Activated CD4-positive, alpha-beta T cell treated with anti-CD3 and anti-CD28 coated beads, Interleukin-2, amount 10 ng/mL, durations not matched to agents 24 days and 14 days (primary cell): ENCODE measurements at places on chromosomes 5 and 9. TPM values are rescaled to one million over a fixed set of nuclear protein-coding genes. Genes with fewer than 3 reads are reported as not detected.

- H3K27ac ChIP-seq, result peak overlapping the region; percentile 99
- no peak for DNase-seq
- peaks cover 52% of the 10 kb centered on the region for H3K4me1 ChIP-seq
- H3K4me3 ChIP-seq, result peak overlapping the region; percentile 99
- H3K36me3 ChIP-seq, result peaks cover 38% of the 10 kb centered on the region
- H3K27me3 ChIP-seq, result no peaks in the 10 kb centered on the region
These were observed 1.0 kb downstream of the STARD4 start for GRCh38 chr5:111511174-111511830.

Gene CDH9
- not detected in 2 replicates for total RNA-seq

Gene GLDC
- 0.73 and 1.1 TPM in 2 replicates for total RNA-seq

DNA sequence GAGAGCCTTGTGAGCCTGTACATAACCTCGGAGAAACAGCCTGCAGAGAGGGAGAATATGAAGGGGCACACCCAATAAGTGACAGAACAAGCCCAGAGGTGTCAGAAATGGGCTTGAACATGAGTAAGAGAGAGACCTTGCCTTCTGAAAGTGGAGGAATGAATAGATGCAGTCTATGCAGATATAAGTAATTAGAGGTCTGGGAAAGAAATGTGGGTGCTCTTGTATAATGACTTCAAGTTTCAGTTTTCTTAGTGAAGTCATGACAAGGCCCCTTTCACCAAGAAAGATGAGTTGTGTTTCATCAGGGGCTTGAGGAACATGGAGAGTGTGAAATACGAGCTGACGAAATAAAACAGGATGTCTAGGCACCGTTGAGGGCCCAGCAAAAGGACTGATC is 15.1 kb downstream of the GRAMD2B start:
- H3K4me3 ChIP-seq, result no peak overlapping the region
- H3K27me3 ChIP-seq, result no peaks in the 10 kb centered on the region
- DNase-seq, result no peak

Gene SLC22A5
- 4.9 and 5.5 TPM in 2 replicates for total RNA-seq

- H3K4me3 ChIP-seq, result no peak overlapping the region
- H3K27ac ChIP-seq, result no peak overlapping the region
- peaks cover 13% of the 10 kb centered on the region for H3K27me3 ChIP-seq
These were observed 293.3 kb downstream of the MAST4 start for GRCh38 chr5:66889524-66889923.

- no peak overlapping the region for H3K4me3 ChIP-seq
- H3K36me3 ChIP-seq, result no peaks in the 10 kb centered on the region
- no peak overlapping the region for H3K27ac ChIP-seq
These were observed 203.3 kb upstream of the CDH9 start for GRCh38 chr5:27241564-27242257.

DNA sequence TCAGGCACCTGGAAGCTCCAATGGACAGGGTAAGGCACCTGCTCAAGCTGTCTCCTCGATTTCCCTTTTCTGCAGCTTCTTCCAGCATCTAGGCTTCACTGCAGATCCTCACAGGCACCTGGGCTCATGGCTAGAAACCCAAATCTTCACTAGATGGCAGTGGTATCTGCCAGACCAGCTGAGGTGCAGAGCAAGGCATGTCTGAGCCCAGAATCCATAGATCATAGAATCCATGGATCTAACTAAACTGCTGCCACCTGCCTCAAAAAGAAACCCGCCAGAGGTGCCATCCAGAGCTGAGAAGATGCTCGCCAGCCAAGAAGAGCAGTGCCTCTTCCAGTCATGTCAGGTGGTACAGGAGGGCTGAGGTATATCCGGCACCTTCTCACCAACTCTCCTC is 6.9 kb downstream of the SHC3 start:
- no peaks in the 10 kb centered on the region for H3K36me3 ChIP-seq
- H3K27me3 ChIP-seq, result peaks cover 33% of the 10 kb centered on the region
- H3K27ac ChIP-seq, result no peak overlapping the region
- peak; percentile 41 for DNase-seq
- H3K4me3 ChIP-seq, result no peak overlapping the region
- no peaks in the 10 kb centered on the region for H3K4me1 ChIP-seq

- H3K36me3 ChIP-seq, result peaks cover 55% of the 10 kb centered on the region
- peak; percentile 92 for DNase-seq
- H3K27me3 ChIP-seq, result no peaks in the 10 kb centered on the region
- H3K4me1 ChIP-seq, result peaks cover 8% of the 10 kb centered on the region
- H3K4me3 ChIP-seq, result no peak overlapping the region
- H3K27ac ChIP-seq, result no peak overlapping the region
These were observed 34.6 kb upstream of the TNIP1 start for GRCh38 chr5:151115272-151115905.

GRCh38 chr5:134051305-134051704 is 46.5 kb upstream of the VDAC1 start:
- no peak overlapping the region for H3K27ac ChIP-seq
- H3K4me1 ChIP-seq, result peaks cover 24% of the 10 kb centered on the region
- no peak overlapping the region for H3K4me3 ChIP-seq
- H3K27me3 ChIP-seq, result peaks cover 2% of the 10 kb centered on the region
- no peaks in the 10 kb centered on the region for H3K36me3 ChIP-seq

- no peaks in the 10 kb centered on the region for H3K36me3 ChIP-seq
- no peak overlapping the region for H3K4me3 ChIP-seq
- H3K27ac ChIP-seq, result no peak overlapping the region
- no peak for DNase-seq
These were observed 24.5 kb downstream of the CAVIN4 start for GRCh38 chr9:100602342-100602801.

Gene ADAMTS6
- 0.73 and 0.89 TPM in 2 replicates for total RNA-seq

Gene PIP5K1B
- 56.6 and 58.8 TPM in 2 replicates for total RNA-seq

Gene C5orf52
- total RNA-seq, result 0.42 TPM in 1 of 2 replicates, not detected in the other

Gene ZDHHC11B
- total RNA-seq, result not detected in 2 replicates

Gene PTCH1
- 4.2 and 5.0 TPM in 2 replicates for total RNA-seq

GRCh38 chr9:126093771-126094170 is 232.9 kb upstream of the MVB12B start:
- no peaks in the 10 kb centered on the region for H3K4me1 ChIP-seq
- H3K27ac ChIP-seq, result no peak overlapping the region
- no peak for DNase-seq
- H3K36me3 ChIP-seq, result no peaks in the 10 kb centered on the region

- H3K36me3 ChIP-seq, result peaks cover 31% of the 10 kb centered on the region
- H3K27ac ChIP-seq, result peak overlapping the region; percentile 97
- peaks cover 29% of the 10 kb centered on the region for H3K4me1 ChIP-seq
- DNase-seq, result no peak
- H3K4me3 ChIP-seq, result peak overlapping the region; percentile 90
- H3K27me3 ChIP-seq, result no peaks in the 10 kb centered on the region
These were observed 2.0 kb downstream of the GNG10 start for GRCh38 chr9:111663301-111663823.

GRCh38 chr5:100616981-100617380 is 81.8 kb downstream of the FAM174A start:
- H3K27ac ChIP-seq, result no peak overlapping the region
- no peaks in the 10 kb centered on the region for H3K4me1 ChIP-seq
- no peak for DNase-seq

GRCh38 chr5:172544371-172545095 is 90.2 kb upstream of the SH3PXD2B start:
- no peak for DNase-seq
- no peaks in the 10 kb centered on the region for H3K27me3 ChIP-seq
- no peak overlapping the region for H3K27ac ChIP-seq
- no peaks in the 10 kb centered on the region for H3K4me1 ChIP-seq
- H3K36me3 ChIP-seq, result no peaks in the 10 kb centered on the region
- no peak overlapping the region for H3K4me3 ChIP-seq

Gene SLC6A19
- total RNA-seq, result not detected in 2 replicates

Gene IFNA13
- total RNA-seq, result not detected in 2 replicates

Gene CREB3
- 27.0 and 27.6 TPM in 2 replicates for total RNA-seq

GRCh38 chr5:72949481-72949880 is 6.4 kb upstream of the FCHO2 start:
- no peak overlapping the region for H3K27ac ChIP-seq
- peaks cover 46% of the 10 kb centered on the region for H3K27me3 ChIP-seq
- no peak for DNase-seq

- peak overlapping the region; percentile 78 for H3K27ac ChIP-seq
- H3K27me3 ChIP-seq, result peaks cover 25% of the 10 kb centered on the region
- no peak for DNase-seq
- peaks cover 23% of the 10 kb centered on the region for H3K4me1 ChIP-seq
- no peaks in the 10 kb centered on the region for H3K36me3 ChIP-seq
These were observed 1.0 kb upstream of the UBTD2 start for GRCh38 chr5:172284611-172284980.

Gene ACOT12
- not detected in 2 replicates for total RNA-seq

DNA sequence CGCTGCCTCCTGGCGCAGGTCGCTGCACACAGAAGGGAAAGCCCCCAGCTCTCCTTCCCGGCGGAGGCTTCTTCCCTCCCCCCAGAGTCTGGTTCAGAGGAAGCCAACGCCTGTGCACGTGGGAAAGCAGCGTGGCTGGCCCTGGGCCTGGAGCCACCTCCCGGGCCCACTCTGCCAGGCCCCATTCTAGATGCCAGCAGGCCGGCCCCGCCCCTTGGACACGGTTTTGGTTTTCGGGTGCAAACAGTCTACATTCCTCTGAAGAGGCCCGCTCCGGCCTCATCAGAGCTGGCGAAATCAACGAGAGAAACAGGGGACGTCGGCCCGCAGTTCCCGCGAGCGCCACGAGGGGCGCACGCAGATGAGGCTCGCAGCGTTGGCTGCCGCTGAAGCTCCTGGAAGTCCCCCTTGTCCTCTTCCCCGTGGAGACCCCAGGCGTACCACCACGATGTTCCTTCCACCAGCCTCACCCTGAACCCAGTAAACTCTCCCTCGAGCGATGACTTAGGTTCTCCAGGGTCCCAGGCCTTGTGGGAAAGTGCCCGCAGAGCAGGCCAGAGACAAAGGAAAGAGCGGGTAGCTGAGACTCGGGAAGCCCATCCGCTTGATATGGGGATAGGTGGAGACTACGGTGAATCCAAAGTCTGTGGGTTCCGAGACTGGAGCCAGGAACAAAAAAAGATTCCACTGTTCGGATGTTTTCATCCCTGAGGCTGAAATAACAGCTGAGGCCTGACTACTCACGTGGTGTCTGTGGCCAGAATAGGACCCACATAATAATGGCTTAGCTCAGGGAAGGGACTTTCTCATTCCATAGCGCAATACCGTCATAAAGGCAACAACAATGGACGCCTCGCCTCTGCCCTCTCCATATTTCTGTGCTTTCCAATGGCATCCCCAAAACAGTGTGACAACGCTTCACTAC is 64.2 kb downstream of the KLF4 start:
- peak overlapping the region; percentile 51 for H3K4me3 ChIP-seq
- H3K36me3 ChIP-seq, result no peaks in the 10 kb centered on the region
- no peaks in the 10 kb centered on the region for H3K27me3 ChIP-seq

- no peak overlapping the region for H3K4me3 ChIP-seq
- H3K27me3 ChIP-seq, result no peaks in the 10 kb centered on the region
- peaks cover 45% of the 10 kb centered on the region for H3K36me3 ChIP-seq
- DNase-seq, result no peak
These were observed 29.5 kb downstream of the IDNK start for GRCh38 chr9:83652433-83652832.

Gene STKLD1
- 0.16 and 0.33 TPM in 2 replicates for total RNA-seq

Gene TAF11L9
- total RNA-seq, result not detected in 2 replicates

Gene HBEGF
- 21.9 and 22.5 TPM in 2 replicates for total RNA-seq

DNA sequence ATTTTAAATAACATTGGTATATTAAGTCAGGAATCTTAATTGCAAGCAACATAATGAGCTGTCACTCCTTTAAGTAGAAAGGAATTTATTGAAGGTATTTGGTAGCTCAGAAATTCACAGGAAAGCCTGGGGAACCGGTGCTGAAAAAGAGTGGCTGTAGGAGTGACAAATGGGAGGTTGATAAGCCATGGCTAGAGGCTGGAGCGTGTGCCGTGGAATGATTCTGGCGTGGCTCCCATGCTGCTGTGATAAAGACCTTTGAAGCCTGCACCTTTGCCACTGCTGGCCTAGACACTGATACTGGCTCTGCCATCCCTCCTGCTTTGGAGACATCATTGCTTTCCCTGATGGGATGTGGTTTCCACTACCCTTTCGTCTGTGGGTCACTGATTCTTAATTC is 65.7 kb upstream of the ATG10 start:
- H3K4me3 ChIP-seq, result no peak overlapping the region
- no peaks in the 10 kb centered on the region for H3K27me3 ChIP-seq
- no peaks in the 10 kb centered on the region for H3K4me1 ChIP-seq
- no peak for DNase-seq

DNA sequence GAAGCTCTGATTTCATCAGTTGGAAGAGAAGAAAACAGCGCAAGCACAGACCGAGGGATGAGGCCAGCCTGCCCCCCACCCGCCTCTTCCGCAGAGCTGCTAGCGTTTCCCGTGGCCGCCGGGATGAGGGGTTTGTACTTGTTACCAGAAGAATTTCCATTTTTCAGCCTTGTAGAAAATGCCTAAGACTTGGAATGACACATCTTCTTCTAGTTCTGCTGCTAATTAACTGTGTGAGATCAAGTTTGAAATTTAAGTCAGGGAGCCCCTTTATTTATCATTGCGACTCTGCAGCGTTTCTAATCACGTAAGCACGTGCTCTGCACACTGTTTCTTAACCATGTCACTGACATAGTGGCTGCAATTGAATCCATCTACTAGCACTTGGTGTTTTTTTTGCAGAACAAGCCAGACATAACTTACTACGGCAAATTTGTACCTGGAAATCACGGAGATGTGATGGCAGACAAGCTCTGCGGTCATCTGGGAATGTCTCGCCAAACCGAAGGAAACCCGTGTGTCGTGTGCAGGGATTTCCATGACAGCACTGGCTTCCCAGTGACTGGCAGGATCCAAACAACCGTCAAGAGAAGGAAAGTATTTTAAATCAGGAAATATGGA is 41.8 kb upstream of the ROR2 start:
- no peak for DNase-seq
- no peak overlapping the region for H3K27ac ChIP-seq
- H3K36me3 ChIP-seq, result no peaks in the 10 kb centered on the region
- no peaks in the 10 kb centered on the region for H3K4me1 ChIP-seq
- H3K27me3 ChIP-seq, result peaks cover 36% of the 10 kb centered on the region

DNA sequence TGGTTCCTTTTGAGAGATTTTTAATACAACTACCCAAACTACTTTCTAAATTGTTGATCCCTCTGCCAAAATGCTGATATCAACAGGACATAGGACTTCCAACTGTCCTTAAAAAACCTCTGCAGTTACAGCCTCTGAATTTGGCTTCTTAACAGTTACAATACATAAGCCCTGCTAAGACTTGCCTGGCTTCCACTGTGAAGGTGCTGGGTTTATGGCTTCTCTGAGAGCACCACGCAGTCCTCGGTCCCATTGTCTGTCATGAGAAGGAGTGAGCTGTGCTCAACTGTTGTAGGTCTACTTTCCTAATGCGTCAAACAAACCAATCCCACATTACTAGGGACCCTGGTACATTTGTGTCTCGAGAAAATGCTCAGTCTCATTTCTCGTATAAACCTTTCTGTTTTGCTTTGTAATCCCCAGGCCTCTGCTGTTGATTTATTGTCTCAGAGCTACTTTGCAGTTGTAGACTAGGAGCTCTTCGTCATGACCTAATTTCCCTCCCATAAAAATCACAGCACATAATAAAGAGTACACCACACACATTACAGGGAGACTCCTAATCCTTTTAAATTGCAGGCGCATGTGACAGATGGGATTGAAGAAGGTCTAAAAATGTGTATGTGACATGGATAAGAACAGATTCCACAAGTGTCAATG is 274.9 kb downstream of the NR3C1 start:
- no peak for DNase-seq
- no peak overlapping the region for H3K4me3 ChIP-seq
- H3K36me3 ChIP-seq, result peaks cover 2% of the 10 kb centered on the region
- H3K27ac ChIP-seq, result no peak overlapping the region
- no peaks in the 10 kb centered on the region for H3K27me3 ChIP-seq
- H3K4me1 ChIP-seq, result peaks cover 11% of the 10 kb centered on the region

GRCh38 chr5:142922223-142922952 is 152.2 kb downstream of the ARHGAP26 start:
- H3K27ac ChIP-seq, result no peak overlapping the region
- DNase-seq, result no peak
- peaks cover 36% of the 10 kb centered on the region for H3K4me1 ChIP-seq
- H3K27me3 ChIP-seq, result no peaks in the 10 kb centered on the region
- H3K4me3 ChIP-seq, result no peak overlapping the region

Gene FOXD4L6
- total RNA-seq, result not detected in 2 replicates
